ENCODE measurements at places on chromosomes 6 and 20.

DNA sequence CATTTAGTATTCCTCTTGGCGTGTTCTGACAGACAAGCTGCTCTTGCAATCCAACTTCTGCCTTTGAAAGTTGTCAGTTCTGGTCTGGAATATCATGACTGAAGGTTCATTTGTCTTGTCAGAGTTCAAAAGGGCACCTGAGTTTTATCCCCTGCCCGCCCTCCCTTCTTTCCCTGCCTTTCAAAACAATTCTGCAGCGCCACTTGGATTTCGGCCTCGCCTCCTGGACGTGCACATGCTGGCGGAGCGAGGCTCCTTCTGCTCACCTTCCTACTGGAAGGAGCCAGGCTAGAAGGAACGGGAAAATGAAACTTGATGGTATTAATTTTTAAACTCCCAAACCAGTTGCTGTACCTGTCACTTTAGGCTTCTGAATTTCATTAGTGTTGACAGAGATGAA, 55.7 kb upstream of the HDGFL1 start:
- DNase-seq, result no peak

GRCh38 chr6:29517245-29517644, 29.5 kb upstream of the MAS1L start:
- DNase-seq, result no peak

- DNase-seq, result no peak
Observed at GRCh38 chr6:49546331-49546730, 4.1 kb upstream of the C6orf141 start.

DNA sequence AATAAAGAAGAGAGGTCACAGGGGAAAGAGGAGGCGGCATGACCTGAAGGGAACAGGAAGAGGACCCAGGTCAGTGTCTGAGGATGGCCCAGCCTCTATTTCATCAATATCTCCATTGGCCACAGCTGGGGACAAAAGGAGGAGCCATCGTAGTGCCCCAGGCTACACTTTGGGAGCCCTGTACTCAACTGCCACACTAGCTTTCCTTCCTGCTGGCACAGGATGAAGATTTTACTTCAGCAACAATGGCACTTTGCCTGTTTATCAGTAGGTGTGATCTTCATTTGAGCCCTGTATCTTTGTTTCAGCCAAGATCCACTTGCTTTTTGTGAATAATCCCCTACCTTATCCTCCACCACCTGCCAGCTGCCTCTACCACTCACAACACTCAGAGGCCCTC, 35.4 kb upstream of the RCAN2 start:
- no peak for DNase-seq

DNA sequence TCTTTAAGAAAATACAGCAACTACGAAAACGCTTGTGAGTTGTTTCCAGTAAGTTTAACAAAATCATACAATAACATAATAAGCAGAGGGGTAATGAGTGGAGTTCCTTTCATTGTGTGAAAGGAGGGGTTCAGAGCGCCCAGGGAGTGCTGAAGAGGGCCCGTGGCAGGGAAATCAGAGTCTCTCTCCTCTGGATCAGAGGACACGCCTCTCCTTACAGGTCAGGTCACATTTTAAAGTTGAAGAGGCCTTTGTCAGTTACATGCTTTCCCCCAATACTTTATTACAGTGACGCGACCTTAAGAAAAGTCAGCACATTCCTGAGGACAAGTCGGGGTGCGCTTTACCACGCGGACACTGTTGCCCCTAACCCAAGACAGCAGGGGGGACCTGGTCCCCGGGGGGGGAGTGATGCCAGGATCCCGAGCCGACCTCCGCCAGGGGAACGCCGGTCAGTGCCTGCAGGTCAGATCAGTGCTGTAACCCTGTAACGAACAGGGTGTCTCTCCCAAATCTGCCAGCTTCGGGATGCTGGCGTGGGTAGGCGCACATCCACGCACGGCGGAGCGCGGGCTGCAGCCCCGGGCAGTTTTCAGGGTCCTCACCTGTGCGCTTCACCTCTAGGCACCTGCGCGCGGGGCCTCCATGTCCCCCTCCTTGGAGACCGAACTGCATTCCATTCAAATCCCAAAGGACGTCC, 848 bp downstream of the DACT2 start:
- no peak for DNase-seq

Measured in NCI-H510A (cell line).